Sigmoid colon (tissue), 7 donors: ENCODE measurements at places on chromosomes 12 and 14. TPM values are rescaled to one million over a fixed set of nuclear protein-coding genes. Genes with fewer than 3 reads are reported as not detected.

Gene SUSD6
- 23.3 TPM for total RNA-seq

- no peak for DNase-seq
Measured at GRCh38 chr12:24280056-24280842, 330.8 kb upstream of the SOX5 start.

Gene SLC5A8
- total RNA-seq = not detected

DNA sequence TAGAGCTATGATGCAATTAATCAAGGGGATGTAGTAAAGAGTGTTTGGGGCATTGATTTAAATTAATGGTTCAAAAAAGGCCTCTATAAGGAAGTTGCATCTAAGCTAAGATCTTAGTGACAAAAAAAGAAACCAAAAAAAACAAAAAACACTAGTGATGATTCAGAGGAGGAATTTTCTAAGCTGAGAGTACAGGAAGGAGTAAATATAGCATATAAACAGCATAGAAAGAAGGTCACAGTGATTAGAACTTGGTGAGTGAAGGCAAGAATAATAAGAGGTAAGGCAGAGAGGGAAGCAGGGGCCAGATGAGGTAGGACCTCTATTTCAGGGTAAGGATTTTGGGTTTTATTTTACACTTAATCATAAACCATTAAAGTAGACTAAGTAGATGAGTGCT is 48.0 kb upstream of the PDZRN4 start:
- DNase-seq = no peak

- DNase-seq = no peak
Measured at GRCh38 chr12:126617312-126617711, 1552.1 kb downstream of the AACS start.

Gene TAS2R50
- total RNA-seq = 1.8 TPM

Gene RBM25
- total RNA-seq = 44.1 TPM

DNA sequence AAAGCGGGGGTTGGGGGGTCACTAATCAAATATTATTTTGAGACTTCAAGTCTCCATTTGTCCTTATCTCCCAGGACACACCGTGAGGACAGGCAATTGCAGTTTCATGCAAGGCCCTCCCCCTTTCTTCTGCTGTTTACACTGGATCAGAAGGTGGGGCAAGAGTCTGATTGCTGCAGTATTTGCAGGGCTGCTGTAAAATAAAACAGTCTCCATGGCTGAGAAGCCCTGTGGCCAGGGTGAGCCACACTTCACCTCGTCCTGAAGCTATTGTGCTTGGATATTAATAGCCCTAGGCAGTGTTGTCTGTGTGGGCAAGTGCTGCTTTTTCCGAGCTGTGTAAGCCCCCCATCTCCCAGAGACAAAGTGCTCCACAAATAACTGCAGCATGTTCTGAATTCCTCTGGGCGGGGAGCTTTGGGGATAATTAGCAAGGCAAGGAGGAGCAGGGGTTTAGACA is 187.4 kb upstream of the NTF3 start:
- DNase-seq = no peak

DNA sequence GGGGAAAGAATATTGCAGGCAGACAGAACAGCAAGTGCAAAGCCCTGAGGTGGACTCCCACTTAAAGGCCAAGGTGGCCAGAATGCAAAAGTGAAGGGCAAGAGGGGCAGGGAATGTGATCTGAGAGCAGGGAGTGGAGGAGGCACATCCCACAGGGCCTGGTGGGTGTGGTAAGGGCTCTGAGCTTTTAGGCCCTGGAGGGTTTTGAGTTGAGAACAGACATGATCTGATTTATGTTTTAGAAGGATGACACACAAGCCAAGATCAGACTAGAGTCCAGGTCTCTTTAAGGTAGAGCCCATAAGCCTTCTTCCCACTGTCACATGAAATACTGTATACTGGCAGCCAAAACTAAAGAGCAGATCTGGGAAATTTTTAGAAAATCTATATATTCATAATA is 162.5 kb downstream of the SLC38A4 start:
- no peak for DNase-seq

DNA sequence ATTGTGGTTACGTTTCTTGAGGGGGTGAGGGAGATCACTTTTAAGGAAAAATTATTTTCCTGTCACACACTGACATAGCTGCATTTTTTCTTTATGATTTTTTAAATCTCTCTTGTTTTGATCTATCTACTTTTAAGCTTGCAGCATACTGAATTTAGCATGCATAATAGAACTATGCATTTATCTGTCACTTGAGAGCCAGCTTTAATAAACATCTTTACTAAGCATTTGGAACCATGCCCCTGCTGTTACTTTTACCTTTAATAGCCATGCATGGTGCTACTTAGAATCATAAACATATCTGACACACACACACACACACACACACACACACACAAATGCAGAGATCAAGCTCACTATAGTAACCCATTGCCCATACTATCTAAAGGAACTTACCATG is 486.2 kb downstream of the NELL2 start:
- no peak for DNase-seq

DNA sequence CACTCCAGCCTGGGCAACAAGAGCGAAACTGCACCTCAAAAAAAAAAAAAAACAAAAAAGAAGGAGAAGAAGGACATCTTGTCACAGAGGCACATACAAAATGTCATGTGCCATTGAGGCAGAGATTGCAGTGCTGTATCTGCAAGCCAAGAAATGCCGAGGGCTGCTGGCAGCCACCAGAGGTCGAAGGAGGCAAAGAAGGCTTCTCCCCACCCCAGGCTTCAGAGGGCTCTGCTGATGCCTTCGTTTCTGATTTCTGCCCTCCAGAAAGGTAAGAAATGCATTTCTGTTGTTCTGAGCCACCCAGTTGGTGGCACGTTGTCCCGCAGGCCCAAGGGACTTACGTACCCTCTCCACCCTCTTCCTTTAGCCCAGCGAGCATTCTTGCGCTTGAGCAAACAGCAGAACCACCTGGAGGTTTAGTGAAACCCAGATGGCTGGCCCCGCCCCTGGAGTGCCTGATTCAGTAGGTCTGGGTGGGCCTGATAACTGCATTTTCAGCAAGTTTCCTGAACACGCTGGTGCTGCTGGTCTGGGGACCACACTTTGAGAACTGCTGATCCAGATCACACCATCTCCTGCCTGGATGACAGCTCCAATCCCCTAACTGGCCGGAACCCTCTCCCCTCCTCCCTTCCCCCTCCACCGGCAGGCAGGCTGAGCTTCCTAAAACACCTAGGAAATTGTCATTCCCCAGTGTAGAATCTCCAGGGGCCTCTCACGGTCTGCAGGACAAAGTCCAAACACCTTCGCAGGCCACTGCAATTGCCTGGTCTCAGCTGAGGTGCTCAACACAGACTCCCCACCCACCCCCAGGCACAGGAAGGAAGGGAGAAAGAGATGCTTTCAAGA is 21.1 kb upstream of the SCARB1 start:
- DNase-seq = no peak

GRCh38 chr12:71703206-71703605 is 17.3 kb downstream of the TMEM19 start:
- DNase-seq = no peak

DNA sequence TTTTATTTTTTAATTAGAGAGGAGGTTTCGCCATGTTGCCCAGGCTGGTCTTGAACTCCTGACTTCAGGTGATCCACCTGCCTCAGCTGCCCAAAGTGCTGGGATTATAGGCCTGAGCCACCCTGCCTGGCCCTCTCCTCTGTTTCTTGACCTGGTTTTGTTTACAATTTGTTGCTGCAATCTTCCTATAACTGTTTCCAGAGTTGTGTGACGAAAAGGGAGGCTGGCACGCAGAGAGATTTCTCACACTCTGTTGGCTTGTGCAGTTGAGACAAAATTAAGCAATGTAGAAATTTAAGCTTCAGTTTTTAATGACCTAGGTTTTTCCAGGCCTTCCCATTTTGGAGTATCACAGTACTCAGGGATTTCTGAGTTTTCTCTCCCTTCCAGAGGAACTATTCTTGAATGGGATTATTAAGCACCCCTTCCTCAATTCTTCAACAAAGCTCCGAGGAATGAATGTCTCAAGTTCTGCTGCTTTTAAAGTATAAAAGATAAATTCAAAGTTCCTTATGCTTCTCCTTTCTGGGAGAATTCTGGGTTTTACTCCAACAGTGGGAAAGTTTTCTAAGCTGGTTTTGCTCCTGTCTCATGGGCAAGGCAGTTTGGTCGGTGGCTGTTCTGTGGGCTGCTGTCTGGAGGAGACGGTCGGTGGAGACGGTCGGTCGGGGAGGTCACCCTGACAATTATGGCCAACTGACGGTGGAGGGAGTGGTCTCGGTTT is 20.4 kb upstream of the FOS start:
- peak; percentile 91 for DNase-seq
